ENCODE measurements at places on chromosomes 6 and 20.

GRCh38 chr20:24823989-24824693, 124.9 kb upstream of the CST7 start:
- DNase-seq = no peak

GRCh38 chr6:88910922-88911778, 52.3 kb downstream of the RNGTT start:
- no peak for DNase-seq

- no peak for DNase-seq
Measured at GRCh38 chr6:2381872-2382661, 136.7 kb upstream of the GMDS start.

DNA sequence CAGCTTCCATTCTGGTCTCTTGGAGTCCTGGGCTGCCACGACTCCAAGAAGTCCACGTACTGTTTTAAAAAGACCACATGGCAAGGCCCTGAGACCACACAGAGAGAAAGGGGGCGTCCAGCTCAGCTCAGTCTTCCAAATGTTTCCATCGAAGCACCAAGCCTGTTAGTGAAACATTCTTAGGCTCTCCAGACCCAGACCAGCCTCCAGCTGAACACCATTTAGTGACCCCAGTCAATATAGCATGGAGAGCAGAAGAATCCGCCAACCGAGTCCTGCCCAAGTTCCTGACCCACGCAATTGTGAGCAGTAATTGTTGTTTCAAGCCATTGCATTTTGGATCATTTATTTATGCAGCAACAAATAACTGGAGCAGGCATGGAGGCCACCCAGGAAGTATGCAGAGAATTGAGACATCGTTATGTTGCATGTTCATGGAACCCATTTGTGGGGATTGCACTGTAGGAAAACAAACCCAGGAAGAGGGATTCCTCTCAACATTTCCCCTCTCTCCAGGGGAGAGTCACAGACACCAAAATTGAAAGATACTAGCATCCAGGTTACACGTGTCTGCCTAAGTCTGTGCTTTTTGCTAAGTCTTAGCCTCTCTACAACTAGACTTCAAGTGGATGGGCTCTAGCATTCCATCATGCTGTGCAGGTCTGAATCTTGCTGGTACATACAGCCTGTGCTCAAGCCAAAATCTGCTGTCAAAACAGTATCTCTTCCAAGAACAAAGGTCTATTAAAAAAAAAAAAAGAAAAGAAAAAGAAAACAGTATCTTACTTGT, 42.7 kb downstream of the SNRNP48 start:
- DNase-seq = no peak

GRCh38 chr6:109579361-109579760, 96.3 kb upstream of the ZBTB24 start:
- no peak for DNase-seq

- DNase-seq = no peak
Measured at GRCh38 chr20:6629564-6629963, 137.9 kb upstream of the BMP2 start.

GRCh38 chr6:169961772-169962561, 210.5 kb downstream of the ERMARD start:
- DNase-seq = no peak

DNA sequence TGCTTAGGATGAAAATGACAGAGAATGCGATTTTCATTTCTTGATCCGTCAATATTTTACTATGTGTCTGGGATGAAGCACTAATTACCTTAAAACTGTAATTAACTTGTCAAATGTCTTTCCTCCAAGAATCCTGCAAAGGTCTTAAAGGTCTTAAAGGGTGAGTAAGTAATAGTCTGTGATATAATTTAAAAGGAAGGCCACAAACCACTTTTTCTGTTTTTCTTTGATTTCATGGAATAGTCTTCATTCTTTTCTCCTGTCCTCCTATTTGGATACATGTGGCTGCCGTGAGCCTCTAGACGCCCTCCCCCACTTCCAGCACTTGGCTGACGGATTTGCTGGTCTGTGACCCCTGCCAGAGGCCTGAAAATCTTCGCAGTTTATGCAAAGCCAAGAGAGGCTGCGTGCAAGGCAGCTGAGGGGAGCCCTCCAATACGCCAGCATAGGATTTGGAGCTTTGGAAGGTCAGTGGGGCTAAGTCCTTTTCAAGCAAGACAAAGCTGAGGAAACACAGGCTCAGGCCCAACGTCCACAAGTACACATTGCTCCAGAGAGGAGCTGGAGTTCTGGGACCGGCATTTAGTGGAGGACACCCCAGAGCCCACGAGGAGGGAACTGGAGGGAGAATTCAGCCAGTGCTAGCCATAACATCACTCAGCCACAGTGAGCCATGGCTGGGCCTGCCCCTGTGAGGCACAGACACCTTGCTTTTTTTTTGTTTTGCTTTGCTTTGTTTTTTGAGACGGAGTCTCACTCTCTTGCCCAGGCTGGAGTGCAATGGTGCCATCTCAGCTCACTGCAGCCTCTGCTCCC, 382.6 kb downstream of the SMOC2 start:
- DNase-seq = no peak

DNA sequence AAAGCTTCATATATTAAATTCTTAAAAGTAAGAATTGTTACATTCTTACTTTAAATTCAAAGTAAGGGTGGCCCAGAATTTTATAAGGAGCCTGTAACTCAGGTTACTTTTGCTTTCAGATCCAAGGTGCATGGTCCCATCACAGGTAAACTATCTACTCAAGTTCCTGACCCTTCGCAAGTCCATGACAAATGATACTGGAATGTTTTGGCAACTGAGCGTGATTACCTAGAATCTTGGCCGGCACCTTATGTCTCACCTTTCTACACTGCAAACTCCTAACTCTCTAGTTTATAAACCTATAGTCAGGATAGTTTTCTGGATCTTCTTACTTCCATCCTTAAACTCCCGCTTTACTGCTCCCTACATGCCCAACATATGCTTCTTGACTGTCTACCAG, 67.9 kb upstream of the HMGN3 start:
- DNase-seq = no peak

DNA sequence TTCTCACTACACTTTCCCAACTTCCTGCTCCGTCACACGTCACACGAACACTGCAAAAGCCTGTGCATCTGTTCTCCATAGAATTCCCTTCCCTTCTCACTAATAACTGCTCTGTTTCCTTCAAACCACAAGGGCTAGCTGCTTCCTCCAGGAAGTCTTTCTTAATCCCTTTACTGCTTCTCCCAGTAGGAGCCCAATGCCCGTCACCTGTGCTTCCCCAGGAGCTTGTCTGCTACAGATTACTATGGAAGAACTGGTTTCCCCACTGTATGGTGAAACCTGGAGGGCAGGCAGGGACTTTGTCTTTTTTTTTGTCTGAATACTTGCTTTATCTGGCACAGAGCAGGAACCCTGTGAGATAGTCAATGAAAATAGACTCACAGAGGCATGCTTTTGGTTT, 444.7 kb upstream of the MAP3K7 start:
- no peak for DNase-seq

DNA sequence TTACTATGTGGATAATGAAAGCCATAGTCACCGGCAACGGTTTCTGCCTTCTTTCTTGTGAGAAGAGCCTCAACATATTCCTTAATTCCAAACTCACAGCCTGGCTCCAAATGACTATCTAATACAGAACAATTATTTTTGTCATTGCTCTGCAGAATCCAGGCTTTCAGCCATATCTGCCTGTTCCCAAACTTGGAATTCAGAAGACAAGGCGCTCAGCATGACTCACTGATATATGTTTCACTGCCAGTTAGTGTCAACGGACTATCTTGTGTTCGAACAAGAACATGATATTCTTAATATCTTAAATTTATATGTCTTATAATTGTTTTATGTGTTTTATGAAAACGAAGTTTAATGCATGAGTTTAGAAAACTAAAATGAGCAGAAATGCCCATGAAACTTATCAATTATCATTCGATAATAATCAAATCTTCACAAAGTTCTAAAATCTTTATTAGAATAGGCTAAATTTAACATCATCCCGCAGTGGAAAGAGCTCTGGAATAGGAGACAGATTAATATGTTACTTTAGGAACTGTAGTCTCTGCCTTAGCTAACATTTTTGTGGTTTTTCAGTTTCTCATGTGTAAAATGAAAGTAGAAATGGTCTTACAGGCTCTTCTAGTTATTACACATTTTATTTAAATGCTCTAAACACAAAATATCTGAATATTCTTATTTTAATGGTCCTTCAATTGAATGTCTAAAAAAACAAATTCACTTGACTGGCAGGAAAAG, 669.3 kb upstream of the GJE1 start:
- DNase-seq = no peak

DNA sequence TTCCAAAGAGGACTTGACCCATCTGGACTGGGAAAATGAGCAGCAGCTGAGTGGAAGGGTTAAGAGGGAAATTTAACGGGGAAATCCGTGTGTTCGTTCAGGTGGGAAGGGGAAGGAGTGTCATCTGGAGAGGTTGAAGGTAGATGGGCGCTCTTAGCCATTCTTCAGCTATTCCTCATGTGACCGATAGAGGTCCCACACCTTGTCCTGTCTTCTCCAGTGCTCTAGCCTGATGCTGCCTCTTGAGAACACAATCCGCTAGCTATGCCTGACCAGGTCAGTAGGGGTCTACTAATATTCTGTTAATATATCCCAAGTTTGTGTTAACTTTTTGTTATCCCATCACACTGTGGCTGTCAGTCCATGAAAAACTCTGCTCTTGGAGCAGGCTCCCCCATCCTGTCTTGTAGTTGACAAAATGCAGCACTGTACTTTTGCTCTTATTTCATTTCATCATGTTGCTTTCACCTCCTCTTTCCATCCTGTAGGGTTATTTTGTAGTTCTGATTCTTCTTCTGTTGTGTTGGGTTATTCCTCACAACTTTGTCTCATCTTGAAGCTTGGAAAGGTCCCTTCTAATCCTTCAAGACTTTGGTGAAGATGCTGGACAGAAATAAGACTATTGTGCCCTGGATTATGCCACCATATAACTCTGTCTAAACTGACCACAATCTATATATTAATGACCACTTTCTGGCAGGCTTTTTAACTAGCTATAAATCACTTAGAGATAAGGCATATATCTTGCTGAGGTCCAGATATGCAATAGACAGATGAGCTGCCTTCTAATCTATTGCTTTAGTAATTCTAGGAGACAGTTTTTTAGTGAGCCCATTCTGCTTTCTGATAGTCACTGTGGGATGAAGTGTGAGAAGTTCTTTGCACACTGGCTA, 123.4 kb upstream of the SUPT3H start:
- no peak for DNase-seq

DNA sequence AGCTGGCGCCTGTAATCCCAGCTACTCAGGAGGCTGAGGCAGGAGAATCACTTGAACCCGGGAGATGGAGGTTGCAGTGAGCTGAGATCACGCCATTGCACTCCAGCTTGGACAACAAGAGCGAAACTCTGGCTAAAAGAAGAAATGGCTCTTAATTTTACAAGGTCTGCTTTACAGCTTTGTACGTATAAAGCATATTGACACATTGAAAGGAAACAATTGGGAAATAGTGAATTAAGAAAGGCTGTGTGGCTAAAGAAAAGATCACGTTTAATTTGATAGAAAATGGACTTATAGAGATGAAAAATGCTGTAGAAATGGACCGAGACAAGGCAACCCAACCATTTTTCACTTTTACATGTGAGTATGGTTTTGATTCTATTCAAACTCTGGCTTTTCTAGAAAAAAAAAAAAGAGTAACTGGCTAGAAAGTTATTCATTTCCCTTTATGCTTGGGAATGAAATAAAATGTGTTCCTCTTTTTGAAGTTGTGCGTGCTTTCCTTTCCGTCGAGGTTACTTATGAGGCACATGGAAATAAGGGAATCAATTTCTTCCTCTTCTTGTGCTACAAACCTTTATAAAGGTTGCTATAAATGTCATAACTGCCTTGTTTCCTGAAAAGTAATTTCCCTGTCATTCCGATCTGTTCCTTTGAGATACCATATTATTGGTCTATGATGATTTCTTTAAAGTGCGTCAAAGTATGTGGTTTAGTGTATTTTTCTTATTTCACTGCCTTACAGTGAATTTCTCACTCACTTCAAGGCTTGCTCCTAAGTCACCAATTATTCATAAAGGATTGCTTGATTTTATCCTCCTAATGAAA, 29.4 kb downstream of the PFDN4 start:
- no peak for DNase-seq
